ENCODE measurements at places on chromosomes 3 and 15.
A peak's percentile ranks its signal among the peaks of the same experiment; 100 is the strongest.

GRCh38 chr3:148992027-148992634, 791 bp downstream of the GYG1 start:
- peak; percentile 45 for DNase-seq

DNA sequence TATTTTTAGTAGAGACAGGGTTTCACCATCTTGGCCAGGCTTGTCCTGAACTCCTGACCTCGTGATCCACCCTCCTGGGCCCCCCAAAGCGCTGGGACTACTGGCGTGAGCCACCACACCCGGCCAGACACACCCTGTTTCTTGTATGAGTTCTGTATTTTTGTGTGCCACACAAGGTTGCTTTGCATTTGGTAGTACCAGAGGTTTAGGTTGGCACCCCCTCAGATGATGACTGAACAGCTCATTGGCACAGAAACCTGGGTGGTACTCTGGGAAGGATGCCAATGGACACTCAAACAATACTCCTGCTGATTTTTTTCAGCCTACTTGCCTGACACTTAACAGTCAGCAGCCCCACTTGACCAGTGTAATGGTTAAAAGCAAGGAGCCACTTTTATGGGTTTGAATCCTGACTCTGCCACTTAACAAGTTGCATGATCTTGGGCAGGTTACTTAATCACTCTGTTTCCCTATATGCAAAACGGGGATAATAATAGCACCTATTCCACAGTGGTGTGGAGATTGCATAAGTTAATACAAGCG, 39.2 kb upstream of the BCL2A1 start:
- no peak for DNase-seq

- DNase-seq: no peak
Measured at GRCh38 chr15:36365963-36366362, 213.5 kb upstream of the CDIN1 start.

GRCh38 chr15:85414495-85414894, 34.1 kb downstream of the AKAP13 start:
- no peak for DNase-seq

GRCh38 chr15:79209116-79209515, 73.4 kb upstream of the ANKRD34C start:
- no peak for DNase-seq

DNA sequence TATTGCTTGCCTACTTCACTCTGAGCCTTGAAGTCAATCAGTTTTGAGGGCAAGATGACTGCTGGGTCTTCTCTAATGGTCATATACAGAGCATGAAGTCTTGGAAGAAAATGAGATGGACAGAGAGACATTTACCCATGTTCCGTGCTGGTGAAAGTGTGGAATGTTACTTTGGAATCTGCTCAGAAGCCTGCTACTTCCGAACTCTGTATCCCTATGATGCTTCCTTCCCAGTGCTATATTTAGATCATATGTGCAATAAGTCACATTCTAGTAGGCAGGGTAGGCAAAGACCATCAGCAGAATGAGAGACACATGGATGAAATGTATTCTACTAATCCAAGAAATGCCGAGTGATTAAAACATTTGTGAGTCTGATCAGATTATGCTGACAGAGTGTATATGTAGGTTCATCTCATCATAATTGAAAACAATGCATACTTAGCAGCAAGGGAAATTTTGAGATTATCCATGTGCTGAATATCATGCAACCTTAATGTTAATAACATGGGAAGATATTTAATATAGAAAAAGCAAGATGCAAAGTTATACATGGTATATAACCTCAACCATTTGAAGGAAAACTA, 60.5 kb downstream of the RAB7A start:
- no peak for DNase-seq

- no peak for DNase-seq
Measured at GRCh38 chr3:32301426-32301825, 62.9 kb downstream of the CMTM8 start.

- DNase-seq: no peak
Measured at GRCh38 chr15:51838270-51838669, 8.8 kb downstream of the TMOD3 start.

GRCh38 chr3:135516143-135516542, 449.4 kb upstream of the PPP2R3A start:
- no peak for DNase-seq

GRCh38 chr15:85583923-85584390, 203.6 kb downstream of the AKAP13 start:
- no peak for DNase-seq

- DNase-seq: no peak
Measured at GRCh38 chr3:120013481-120013880, 80.8 kb downstream of the GSK3B start.

DNA sequence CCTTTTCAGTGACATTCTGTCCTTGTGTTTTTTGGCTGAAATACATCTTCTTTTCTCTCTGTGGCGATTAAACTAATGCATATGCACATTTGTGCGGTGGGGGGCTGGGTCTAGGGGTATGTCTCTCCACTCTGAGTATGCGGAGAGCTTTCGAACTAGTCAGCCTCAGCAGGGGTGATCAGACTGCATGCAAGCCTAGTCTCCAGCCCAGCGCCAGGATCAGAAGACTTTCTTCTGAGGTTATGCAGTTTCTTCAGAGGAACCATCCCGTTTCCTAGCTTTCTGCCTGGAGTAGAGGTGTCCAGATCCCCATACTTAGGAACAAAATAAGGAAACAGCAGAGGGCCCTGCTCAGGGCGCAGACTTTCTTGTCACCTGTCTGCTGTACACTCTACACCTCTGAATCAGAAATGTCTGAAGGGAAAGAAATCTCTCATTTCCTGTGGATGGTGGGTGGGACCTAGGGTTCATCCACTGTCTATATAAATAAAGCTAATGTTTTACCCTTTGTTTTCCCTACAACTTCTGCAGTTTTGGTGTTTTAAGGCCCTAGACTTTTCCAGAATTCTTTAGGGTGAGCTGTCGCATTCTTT, 230.4 kb downstream of the ABHD5 start:
- DNase-seq: no peak

GRCh38 chr3:55661141-55661540, 174.0 kb upstream of the WNT5A start:
- no peak for DNase-seq

GRCh38 chr3:126540342-126540849, 16.4 kb downstream of the CHST13 start:
- DNase-seq: no peak

GRCh38 chr15:32838820-32839219, 121.0 kb downstream of the GREM1 start:
- DNase-seq: no peak

DNA sequence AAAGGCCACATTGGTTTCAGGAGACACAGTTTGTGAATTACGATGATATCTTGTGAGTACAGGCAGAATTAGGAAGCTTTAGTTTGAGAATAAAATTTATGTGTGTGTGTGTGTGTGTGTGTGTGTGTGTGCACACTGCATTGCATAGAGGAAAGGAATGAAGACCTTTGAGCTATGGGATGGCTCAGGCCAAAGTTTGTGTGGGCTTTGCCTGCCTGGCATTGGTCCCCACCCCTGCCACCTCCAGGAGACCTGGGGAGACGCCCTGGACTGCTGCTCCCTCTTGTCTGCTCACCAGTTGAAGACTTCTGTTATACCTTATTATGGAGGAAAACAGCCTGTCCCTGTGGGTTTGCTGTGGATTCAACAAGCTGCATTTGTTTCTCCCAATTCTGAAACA, 37.2 kb downstream of the TIGIT start:
- DNase-seq: no peak

- no peak for DNase-seq
Measured at GRCh38 chr3:98525494-98525893, 2.8 kb upstream of the CLDND1 start.

GRCh38 chr3:37661615-37662306, 199.9 kb upstream of the CTDSPL start:
- DNase-seq: no peak

DNA sequence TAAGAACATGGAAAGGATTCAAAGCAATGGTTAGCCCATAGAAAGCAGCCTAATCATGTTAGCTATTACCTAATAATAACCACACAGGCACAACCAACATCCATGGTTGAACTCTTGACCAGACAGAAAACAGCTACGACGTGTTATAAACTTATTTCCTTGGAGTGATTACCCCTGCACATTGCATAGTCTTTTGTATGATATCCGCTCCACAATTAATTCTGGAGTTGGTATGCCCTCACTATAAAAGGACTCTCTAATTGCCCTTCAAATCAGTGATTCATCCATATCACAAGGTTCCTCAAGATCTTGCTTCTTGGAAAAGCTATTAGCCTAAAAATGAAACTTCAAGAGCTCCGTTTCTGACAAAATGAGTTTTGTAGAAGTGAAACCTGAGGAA, 117.9 kb downstream of the SYNPR start:
- no peak for DNase-seq

- DNase-seq: no peak
Measured at GRCh38 chr3:70982284-70982683, 601.2 kb downstream of the FOXP1 start.

DNA sequence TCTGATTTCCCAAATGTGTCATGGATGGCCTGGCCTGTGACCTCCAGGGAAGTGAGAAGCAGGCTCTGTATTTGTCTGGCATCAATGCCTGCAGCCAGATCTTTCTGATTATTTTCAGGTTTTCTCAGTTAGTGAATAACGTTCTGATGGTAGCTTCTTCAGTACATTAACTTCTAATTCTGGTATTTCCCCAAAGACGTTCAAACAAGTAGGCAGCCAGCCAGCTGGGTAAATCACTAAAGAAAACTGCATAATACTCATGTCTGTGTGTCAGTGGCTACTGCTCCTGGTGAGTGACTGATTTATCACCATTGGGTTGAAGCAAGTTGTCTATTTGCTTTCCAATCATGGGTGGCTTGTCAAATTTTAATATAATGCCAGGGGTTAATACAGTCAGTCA, 162.6 kb upstream of the PFN2 start:
- no peak for DNase-seq

DNA sequence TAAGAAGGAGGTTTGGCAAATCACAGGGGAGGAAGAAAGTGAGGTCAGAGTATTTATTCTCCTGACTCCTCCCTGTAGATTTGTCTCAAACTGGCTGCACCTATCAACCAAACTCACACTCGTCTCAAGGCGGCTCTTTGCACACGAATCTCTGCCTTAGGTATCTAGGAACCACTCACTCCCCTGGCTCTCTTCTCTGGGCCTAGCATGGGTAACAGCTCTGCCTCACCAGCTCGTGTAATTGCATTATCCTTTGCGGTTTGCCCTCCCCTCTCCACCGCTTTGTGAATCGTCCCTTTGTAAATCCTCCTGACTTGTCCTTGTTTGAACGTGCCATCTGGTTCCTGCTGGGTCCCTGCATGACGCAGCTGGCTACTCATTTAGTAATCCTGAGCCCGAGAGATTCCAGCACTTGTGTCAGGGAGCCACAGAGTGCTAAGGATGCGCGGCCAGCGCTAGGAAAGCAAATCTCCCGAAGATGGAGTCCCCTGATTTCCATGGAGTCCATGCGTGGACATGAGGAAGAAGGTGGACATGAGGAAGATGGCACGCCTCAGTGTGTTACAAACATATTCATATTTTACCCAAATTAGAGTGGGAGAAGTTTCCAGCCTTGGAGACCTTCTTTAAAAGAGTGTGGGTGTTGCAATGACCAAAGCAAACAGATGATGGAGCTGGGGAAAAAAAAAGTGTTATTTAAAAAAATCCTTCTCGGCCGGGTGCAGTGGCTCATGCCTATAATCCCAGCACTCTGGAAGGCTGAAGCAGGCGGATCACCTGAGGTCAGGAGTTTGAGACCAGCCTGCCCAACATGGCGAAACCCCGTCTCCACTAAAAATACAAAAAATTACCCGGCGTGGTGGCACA, 26.7 kb downstream of the NRROS start:
- DNase-seq: no peak

- DNase-seq: no peak
Measured at GRCh38 chr15:32656091-32656490, 14.6 kb downstream of the SCG5 start.

GRCh38 chr15:68028137-68028887, 25.8 kb upstream of the PIAS1 start:
- DNase-seq: no peak

DNA sequence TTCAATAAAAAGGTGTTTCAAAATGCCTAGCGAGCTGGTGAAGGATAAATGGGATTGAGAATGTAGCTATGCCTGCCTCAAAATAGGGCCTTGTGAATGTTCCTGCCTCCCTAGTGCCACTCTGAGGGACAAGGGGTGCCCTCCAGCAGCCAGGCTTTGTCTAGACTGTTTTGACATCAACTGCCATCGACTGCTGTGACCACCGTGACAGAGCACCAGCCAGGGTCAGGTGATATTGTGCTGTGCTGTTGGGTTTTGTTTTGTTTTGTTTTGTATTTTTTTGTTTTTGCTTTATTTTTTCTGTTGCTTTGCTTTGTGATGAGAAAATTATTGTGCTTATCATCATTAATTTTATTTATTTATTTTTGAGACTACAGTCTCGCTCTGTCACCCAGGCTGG, 144.8 kb downstream of the SMAD6 start:
- DNase-seq: no peak

GRCh38 chr3:159685801-159686200, 302.8 kb upstream of the IL12A start:
- DNase-seq: no peak

Measured in endothelial cell (in vitro differentiated cells).